ENCODE measurements at places on chromosomes 3 and 15.

DNA sequence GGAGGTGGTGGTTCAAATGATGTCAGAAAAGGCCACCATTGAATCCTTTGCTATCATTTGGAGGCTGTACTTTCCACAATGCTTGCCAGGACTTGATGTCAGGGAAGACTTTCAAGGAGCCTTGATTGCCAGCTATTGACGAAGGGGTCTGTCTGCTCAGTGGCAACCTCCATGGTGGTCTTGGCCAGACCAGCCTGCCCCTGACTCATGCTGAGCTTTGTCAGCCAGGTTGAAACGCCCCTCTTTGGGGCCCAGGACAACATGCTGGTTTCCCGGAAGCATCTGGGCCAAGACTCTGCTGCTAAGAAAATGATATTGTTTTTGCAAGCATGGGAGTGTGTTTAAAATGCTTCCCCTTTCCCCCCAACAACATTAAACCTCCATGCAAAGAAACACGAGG is 26.7 kb downstream of the CGNL1 start:
- no peak for DNase-seq

GRCh38 chr15:64991536-64992135 is 1.9 kb upstream of the SPG21 start:
- DNase-seq = no peak

- no peak for DNase-seq
These were observed 23.9 kb downstream of the DPH6 start for GRCh38 chr15:35522061-35522460.

- no peak for DNase-seq
These were observed 7.5 kb upstream of the NR1I2 start for GRCh38 chr3:119774444-119774843.

DNA sequence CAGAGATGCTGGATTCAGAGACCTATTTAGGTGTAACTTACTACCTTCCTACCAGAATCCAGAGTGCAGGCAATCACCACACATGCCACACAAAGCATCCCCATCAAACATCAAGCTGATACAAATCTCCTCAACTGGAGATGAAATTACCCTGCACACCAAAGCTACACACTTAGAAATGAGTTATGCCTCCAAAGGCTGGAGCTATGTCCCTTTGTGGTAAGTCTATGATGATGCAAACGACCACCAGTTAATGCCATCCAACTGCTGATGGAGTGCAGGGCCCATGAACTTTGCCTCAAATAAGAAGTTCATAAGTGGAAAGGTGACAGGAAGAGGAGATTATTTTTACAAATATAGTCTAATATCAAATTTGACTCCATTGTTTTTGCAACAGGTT is 38.1 kb downstream of the PDZRN3 start:
- no peak for DNase-seq

DNA sequence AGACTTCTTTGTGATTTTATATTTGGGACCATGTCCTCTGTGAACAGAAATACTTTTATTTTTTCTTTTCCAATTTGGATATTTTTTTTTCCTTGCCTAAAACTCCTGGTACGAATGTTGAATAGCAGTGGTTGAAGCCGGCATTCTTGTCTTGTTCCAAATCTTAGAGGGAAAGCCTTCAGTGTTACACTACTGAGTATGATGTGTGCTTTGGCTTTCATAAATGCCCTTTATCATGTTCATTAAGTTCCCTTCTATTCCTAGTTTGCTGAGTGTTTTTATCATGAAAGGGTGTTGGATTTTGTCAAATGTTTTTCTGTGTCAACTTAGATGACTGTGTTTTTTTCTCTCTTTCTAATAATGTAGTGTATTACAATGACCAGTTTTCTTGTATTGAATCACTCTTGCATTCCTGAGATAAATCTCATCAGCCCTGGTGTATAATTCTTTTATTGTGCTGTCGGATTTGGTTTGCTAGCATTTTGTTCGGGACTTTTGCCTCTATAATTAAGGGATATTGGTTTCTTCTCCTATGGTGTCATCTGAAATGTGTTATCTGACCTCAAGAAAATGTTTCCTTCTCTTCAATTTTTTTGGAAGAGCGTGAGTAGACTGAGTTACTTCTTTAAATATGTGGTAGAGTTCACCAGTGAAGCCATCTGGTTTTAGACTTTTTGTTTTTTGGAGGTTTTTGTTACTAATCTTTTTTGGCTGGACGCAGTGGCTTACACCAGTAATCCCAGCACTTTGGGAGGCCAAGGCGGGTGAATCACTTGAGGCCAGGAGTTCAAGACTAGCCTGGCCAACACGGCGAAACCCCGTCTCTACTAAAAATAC is 33.3 kb downstream of the MAP1A start:
- DNase-seq = no peak

GRCh38 chr15:75776065-75776423 is 63.4 kb upstream of the CSPG4 start:
- DNase-seq = no peak

DNA sequence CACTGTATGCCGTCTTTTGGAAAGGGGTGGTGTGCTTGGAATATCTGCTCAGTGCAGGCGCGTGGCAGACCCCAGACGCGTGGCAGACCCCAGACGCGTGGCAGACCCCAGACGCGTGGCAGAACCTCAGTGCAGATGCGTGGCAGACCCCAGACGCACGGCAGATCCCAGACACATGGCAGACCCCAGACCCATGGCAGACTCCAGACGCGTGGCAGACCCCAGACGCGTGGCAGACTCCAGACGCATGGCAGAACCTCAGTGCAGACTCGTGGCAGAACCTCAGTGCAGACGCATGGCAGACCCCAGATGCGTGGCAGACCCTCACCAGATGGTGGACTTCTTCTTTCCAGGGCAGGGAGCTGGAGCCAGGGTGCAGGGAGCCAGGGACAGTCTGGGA is 637 bp upstream of the MUC4 start:
- no peak for DNase-seq
